NT2/D1 (cell line): ENCODE measurements at places on chromosomes 6 and 20.

DNA sequence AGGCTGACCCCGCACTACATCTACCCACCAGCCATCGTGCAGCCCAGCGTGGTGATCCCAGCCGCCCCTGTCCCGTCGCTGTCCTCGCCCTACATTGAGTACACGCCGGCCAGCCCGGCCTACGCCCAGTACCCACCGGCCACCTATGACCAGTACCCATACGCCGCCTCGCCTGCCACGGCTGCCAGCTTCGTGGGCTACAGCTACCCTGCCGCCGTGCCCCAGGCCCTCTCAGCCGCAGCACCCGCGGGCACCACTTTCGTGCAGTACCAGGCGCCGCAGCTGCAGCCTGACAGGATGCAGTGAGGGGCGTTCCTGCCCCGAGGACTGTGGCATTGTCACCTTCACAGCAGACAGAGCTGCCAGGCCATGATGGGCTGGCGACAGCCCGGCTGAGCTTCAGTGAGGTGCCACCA lies 16.4 kb downstream of the RBM38 start:
- DNase-seq = no peak

DNA sequence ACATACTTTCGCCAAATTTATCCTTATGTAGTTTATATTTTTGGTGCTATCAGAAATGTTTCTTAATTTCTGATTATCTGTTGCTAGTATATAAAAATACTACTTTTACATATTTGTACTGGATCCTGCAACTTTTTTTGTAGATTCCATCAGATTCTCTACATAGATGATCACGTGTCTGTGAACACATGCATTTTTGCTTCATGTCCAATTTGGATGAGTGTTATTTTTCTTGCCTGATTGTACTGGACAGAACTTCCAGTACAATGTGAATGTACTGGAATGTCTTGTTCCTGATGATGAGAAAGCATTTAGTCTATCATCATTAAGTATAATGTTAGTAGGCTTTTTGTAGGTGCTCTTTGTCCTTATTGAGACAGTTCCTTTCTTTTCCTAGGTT lies 25.0 kb upstream of the SSR1 start:
- no peak for DNase-seq

- no peak for DNase-seq
Observed at GRCh38 chr6:25971187-25971821, 8.7 kb downstream of the TRIM38 start.

GRCh38 chr6:112257178-112257855 lies 3.0 kb upstream of the LAMA4 start:
- DNase-seq = no peak

DNA sequence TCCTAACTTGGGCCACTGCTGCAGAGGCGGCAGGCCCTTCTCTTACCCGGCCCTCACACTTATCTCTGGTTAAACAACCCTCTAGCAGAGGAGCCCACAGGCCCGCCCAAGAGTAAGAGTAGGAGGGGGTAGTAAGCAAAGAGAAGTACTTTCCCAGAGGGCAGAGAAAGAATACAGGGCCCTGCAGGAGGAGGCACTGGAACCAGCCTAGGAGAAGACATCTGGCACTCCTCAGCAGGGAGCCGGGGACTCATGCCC lies 10.1 kb downstream of the MTCH1 start:
- DNase-seq = no peak

DNA sequence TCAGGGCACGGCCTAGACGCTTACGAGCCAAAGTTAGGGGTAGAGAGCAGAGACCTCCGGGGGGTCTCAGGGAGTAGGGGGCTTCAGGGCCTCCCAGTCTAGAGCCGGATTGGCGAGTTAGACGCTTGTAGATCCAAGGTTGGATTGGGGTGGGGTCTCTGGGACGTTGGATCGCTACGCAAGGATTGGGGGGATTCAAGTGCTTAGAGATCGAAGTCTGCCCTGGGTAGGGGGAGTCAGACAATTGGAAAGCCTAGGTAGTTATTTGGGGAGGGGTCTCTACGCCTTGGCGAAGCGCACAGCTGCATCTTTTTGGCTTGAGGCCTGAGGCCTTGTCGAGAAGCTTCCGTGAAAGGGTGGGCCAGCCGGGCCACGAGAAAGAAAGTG lies 469 bp downstream of the STX16 start:
- no peak for DNase-seq

GRCh38 chr20:41692479-41693135 lies 74.4 kb upstream of the CHD6 start:
- peak; percentile 85 for DNase-seq

DNA sequence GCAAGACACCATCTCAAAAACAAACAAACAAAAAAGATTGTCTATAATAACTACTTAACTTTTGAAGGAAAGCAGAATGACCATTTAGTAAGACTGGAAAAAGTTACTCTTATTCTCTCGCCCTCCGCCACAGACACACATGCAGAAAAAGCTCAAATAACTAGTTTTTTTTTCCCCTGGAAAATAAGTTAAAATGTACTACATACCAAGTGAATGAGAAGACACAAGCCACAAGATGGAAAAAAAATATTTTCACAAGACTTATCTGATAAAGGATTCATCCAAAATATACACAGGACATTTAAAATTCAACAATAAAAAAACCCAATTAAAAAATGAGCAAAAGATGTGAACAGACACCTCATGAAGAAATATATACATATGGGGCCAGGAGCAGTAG lies 31.9 kb downstream of the NUDT3 start:
- DNase-seq = no peak

- DNase-seq = no peak
Observed at GRCh38 chr6:147900247-147900830, 391.8 kb downstream of the SAMD5 start.

- DNase-seq = no peak
Observed at GRCh38 chr20:23477223-23477622, 13.7 kb upstream of the CST8 start.

DNA sequence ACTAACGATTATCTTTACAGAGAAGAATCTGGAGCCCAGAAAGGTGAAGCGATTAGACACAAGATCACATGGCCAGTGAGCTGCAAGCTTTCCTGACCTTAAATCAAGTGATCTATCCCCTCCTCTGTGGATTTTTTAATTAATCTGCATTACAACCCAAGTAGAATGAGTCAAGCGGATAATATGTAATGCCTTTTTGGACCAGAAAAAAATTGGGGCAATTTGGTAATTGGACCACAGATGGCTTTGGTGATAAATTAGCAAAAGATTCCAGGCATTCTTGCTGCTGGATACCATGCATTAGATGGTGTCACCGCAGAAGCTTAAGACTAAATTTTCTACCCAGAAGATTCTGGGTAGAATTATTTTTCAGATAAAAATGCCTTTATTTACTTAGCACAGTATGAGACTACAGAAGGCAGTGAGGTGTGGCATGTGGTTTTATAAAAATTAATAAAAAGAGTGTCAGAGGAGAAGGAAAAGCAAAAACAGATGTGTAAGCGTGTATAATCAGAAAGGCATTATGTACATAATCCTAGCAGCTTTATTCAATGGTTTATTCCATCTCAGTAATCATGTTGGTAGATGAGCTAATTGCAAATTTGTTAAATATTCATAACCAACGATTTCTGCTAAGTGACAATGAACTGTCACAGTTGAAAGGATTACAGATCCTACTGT lies 53.9 kb upstream of the PCSK2 start:
- DNase-seq = no peak

- DNase-seq = no peak
Observed at GRCh38 chr20:43388268-43389002, 69.3 kb upstream of the SRSF6 start.

GRCh38 chr20:50292591-50293283 lies 102.1 kb downstream of the CEBPB start:
- DNase-seq = no peak

DNA sequence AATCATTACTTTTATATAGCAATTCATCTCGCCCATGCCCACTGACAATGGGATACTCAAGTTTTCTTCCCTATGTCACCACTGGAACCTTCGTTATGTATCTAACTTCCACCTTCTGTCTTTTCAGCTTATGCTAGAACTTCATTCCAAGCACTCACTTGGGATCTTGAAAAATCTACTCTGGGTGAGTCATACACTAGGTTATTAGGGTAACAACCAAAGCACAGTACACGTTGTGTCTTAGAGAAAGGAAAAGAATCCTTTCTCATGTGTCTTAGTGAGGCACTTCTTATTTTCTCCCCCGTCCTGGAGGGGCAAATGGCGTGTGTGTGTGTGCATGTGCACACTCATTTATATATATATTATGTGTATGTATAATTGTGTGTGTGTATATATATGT lies 18.3 kb upstream of the FAM162B start:
- no peak for DNase-seq

- DNase-seq = no peak
Observed at GRCh38 chr6:124226396-124226795, 422.7 kb downstream of the NKAIN2 start.

GRCh38 chr6:140061110-140062042 lies 686.9 kb upstream of the CITED2 start:
- DNase-seq = no peak

GRCh38 chr6:44304282-44305199 lies 8.6 kb downstream of the AARS2 start:
- no peak for DNase-seq

- no peak for DNase-seq
Observed at GRCh38 chr6:137665342-137665934, 171.2 kb upstream of the OLIG3 start.

DNA sequence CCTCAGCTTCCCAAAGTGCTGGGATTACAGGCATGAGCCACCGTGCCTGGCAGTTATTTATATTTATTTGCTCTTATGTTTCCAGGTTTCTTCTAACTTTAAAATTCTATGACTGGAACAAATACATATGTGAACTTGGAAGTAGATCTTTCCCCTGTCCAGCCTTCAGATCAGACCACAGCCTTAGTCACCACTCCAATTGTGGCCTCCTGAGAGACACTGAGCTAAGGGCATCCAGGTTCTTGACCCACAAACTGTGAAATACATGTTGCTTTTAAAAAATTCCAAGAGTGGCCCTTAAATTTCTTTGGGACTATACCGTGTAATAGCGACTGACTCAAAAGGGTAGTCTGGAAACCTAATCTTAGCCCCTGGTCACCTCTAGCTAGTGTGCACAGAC lies 1.5 kb upstream of the ADGRG6 start:
- DNase-seq = no peak

DNA sequence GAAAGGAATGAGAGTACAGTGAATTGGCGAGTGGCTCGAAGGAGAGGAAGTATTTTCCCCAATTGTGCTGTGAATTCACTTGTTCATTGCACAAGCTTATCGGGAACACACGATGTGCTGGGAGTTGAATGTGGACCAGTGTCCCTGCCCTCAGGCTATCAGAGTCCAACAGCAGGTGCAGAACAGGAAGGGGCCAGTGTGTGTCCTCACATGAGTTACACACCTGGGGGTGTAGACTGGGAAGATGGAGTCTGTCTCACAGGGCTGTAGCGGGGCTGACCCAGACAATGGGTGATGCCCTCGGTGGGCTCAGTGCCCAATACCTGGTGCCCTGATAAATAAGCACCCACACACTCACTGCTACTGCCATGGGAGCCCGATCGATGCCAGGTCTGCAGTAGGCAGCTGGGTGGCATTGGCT lies 14.4 kb downstream of the DUSP22 start:
- no peak for DNase-seq

DNA sequence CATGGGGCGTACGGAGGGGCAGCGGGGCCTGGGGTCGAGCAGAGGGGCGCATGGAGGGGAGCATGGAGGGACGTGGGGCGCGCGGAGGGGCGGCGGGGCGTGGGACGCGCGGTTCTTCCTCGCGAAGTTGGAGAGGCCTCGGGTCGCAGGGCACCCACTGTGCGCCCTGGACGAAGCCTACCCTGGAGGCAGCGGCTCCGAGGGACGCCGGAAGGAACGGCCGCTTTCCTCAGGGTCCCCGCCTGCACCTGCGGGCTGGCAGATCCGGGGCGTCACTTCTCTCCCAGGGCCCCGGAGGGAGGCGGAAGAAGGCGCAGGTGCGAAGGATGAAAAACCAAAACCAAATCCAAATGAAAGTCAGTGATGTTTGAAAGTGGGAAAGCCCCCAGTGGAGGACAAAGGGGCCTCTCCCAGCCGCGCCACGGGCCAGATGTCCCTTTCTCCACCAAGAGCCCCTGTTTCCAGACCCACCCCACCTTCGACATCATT lies 142.1 kb upstream of the PDE10A start:
- DNase-seq = no peak

GRCh38 chr20:37303637-37304036 lies 14.2 kb downstream of the MANBAL start:
- DNase-seq = no peak

GRCh38 chr6:40631744-40632143 lies 44.6 kb upstream of the LRFN2 start:
- no peak for DNase-seq
